ENCODE measurements at places on chromosomes 1 and 21.
A peak's percentile ranks its signal among the peaks of the same experiment; 100 is the strongest.

- peak; percentile 19 for DNase-seq
Observed at GRCh38 chr1:119347858-119348257, 20.7 kb upstream of the HAO2 start.

DNA sequence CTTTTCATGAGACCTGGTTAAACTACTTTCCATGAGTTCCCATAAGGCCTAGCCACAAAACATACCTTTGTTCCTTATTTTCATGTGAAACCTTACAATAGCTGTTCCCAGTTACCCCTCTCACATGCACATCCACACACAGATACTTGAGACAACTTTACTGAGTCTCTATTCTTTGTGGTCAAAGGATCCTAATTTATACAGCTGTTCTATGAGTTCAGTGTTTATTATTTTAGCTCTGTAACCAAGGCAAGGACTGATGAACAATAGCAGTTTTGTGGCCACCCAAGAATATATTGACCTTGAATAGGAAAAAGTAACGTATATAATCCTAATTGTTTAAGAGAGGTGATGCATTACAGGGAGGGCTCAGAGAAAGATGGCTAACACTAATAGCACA lies 160.5 kb upstream of the CACYBP start:
- DNase-seq = no peak

- no peak for DNase-seq
Observed at GRCh38 chr1:183461350-183461749, 10.9 kb upstream of the SMG7 start.

DNA sequence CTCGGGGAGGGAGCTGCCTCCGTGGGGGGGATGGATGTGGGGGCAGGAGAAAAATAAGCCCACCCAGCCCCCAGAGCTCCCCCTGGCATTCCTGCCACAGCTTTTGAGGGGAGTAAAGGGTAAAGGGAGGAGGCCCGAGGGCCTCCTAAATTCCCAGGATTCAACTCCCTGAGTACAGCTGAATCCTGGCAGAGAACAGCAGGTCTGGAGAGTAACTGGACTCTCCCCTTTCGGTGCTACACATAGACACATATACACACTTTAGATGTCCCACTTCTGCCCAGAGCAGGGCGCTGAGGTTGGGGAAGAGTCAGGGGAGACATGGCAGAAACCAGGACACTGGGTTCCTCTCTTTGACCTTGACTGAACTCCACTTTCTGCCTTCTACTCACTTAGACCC lies 3.0 kb downstream of the KIRREL1 start:
- no peak for DNase-seq
